Thoracic aorta (tissue), 2 donors: ENCODE measurements at places on chromosomes 3 and 15. TPM values are rescaled to one million over a fixed set of nuclear protein-coding genes. Genes with fewer than 3 reads are reported as not detected.

- DNase-seq = no peak
Observed at GRCh38 chr3:177713928-177714900, 516.9 kb upstream of the TBL1XR1 start.

Gene TRPM1
- not detected for total RNA-seq

DNA sequence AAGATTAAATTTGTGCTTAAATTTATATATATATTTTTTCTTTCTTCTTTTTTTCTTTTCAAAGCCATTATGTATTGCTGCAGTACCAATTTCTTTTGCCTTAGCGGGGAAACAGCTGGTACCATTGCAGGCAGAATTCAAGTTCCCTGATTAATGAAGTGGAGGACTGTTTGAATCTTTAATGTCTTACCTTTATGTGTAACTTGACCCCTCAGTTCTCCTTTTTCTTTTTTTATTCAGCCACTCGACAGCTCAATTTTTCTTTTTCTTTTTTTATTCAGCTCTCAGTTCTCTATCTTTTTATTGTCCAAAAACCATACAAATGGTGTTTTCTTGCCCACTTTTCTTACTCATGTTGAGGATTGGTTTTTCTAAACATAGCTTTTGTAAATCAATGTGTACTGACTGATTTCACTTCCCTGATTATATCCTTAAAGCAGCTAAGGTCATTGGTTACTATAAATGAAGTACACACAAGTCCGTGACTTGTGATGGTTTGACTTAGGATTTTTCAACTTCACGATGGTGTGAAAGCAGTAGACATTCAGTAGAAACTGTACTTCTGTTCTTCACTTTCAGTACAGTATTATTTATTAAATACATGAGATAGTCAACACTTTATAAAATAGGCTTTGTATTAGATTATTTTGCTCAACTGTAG lies 22.8 kb downstream of the ATP2C1 start:
- DNase-seq = no peak

DNA sequence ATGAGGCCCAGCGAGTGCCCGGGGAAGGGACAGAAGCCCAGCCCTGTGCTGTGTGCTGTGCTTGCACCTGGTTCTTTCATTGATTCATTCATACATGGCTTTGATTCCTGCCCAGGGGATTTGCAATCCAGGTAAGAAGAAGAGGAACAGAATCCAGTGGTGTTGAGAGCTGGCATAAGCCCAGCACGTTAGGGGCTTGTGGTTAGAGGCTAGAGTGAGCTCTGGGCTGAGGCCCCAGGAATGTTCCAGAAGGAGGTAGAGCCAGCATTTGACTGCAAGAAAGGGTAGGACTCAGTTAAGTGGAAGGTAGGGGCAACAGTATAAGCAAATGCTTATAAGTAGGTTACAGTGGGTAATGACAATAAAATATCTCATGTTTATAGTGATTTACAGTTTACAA lies 2.3 kb downstream of the VWA5B2 start:
- DNase-seq = no peak

DNA sequence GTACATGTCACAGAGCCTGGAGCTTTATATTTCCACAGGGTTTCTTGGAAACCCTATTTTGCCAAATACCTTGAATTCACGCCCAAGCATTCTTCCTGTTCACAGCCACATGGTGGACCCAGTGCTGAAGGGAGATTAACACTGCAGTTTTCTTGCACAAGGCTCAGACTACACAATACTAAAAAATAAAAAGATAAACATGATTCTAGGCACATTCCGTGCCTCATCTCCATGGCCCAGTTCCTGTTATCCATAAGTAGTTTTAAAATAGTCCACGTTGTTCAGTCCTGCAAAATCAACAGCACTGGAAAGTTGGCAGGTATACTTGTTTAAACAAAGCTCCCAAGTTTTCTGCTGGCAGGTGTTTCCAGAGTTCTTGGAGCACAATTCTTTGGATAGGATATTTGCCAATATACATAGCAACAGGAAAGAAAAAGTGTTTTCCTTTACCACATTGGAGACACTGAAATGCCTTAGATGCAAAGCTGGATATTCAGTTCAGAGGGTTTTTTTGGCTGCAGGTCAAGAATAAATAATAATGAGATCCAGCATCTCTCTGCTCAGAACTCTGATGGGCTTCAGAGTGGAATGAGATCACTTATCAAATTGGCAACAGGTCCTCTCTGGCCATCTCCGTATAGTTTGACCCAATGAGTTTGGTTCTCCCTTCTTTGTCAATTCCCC lies 88.1 kb upstream of the TGFBR2 start:
- peak; percentile 37 for DNase-seq

DNA sequence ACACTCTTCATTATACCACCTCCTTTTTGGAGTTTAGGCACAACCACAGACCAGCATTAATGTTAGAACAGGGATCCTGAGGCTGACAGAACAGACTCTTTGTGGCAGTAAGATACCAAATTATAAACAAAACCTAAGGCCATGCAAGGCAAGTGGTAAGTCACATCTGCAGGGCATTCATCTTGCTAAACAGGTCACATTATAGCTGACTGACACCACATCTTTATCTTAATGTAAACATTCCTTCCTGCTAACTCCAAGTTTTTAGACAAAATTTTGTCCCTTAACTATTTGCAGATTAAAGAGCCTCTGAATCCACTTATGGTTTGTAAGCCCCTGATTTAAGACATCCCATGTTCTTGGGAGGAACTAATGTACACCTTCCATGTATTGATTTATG lies 500.6 kb downstream of the PYDC2 start:
- no peak for DNase-seq

DNA sequence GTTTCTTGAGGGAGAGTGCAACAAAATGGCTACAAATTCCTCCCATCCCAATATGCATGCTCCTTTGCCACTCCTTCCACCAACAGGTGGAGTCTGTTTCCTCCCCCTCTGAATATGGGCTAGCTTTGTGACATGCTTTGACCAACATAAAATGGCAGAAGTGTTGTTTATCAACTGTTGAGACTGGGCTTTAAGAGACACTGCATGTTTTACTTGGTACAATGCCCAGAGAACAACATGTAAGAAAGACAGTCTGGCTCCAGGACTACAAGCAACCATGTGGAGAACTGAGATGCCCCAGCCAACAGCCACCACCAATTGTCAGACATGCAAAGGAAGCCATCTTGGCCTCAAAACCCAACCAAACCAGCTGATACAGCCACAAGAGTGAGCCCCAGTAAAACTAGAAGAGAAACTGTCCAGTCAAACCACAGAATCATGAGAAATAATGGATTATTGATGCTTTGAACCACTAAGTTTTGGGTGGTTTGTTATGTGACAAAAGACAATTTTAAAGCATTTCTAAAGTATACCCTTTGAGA lies 40.5 kb downstream of the NUDT16 start:
- no peak for DNase-seq

Gene GOLGA6A
- total RNA-seq = 0.42 TPM

Gene OSBPL10
- total RNA-seq = 153 TPM

DNA sequence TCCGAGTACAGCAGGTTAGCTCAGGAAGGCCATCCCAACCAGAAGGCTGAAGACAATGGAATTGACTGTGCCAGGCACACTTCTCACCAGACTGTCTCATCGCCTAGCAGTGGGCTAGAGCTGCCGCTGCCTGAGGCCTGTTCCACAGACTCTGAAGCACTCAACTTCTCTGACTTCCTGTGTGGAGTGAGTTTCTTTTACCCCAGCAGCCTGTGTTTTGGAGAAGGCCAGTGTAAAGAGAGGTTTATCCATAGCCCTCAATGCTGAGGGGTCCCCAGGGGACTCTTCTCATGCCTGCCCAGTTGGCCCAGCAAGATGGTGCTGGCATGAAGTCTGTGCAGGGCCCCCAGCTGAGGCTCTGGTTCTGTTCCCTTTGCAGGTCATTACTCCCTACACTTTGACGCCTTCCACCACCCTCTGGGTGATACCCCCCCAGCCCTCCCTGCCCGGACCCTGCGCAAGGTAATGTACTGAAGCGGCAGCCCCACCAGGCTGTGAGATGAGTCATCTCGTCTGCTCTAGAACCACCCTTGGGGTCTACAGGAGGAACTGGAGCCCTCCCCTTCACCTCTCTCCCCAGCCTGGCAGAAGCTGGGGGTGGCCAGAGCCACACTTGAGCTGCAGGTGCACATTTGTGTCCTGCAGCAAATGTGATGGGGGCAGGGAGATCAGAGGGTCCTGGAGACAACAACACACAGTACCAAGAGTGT lies 5.2 kb upstream of the MANF start:
- no peak for DNase-seq

Gene FETUB
- total RNA-seq = not detected

GRCh38 chr3:73739791-73740453 lies 115.2 kb upstream of the PDZRN3 start:
- DNase-seq = no peak

Gene CORO2B
- 8.5 TPM for total RNA-seq

- DNase-seq = no peak
Observed at GRCh38 chr15:77858792-77859490, 218.6 kb downstream of the TBC1D2B start.

- no peak for DNase-seq
Observed at GRCh38 chr3:63921741-63922482, 9.7 kb upstream of the SCAANT1 start.

- no peak for DNase-seq
Observed at GRCh38 chr3:10140996-10141546, 507 bp upstream of the VHL start.

Gene CLDN11
- 2.7 TPM for total RNA-seq

- no peak for DNase-seq
Observed at GRCh38 chr3:61464518-61465140, 96.7 kb upstream of the PTPRG start.

Gene VGLL3
- 80.0 TPM for total RNA-seq

- DNase-seq = no peak
Observed at GRCh38 chr15:37370941-37371340, 270.6 kb upstream of the MEIS2 start.

- DNase-seq = no peak
Observed at GRCh38 chr15:45180201-45180600, 7.6 kb downstream of the SHF start.

DNA sequence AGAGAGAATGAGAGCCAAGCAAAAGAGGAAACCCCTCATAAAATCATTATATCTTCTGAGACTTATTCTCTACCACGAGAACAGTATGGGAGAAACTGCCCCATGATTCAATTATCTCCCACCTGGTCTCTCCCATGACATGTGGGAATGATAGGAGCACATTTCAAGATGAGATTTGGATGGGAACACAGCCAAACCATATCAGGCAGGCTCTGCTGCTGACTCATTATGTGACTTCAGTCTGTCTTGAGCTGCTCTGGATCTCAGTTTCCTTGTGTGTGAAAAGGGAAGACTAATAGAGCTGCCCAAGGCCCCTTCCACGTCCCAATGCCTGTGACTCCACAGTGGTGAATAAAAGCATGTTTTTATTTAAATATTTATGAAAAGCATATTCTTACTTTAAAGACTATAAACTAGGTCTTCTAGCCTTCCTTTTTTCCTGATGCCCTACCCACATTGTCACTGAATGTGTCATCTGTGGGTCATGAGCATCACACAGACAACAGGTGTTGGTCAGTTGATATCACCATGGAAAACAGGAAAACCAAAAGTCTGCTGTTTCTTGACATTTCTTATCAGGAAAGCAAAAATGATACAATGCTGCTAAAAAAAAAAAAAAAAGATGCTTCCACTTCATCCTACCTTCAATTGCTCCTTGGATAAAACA lies 96.0 kb upstream of the PPP2R3A start:
- DNase-seq = no peak
